AG09309 (cell line): ENCODE measurements at places on chromosomes 16 and 17.
A peak's percentile ranks its signal among the peaks of the same experiment; 100 is the strongest.

DNA sequence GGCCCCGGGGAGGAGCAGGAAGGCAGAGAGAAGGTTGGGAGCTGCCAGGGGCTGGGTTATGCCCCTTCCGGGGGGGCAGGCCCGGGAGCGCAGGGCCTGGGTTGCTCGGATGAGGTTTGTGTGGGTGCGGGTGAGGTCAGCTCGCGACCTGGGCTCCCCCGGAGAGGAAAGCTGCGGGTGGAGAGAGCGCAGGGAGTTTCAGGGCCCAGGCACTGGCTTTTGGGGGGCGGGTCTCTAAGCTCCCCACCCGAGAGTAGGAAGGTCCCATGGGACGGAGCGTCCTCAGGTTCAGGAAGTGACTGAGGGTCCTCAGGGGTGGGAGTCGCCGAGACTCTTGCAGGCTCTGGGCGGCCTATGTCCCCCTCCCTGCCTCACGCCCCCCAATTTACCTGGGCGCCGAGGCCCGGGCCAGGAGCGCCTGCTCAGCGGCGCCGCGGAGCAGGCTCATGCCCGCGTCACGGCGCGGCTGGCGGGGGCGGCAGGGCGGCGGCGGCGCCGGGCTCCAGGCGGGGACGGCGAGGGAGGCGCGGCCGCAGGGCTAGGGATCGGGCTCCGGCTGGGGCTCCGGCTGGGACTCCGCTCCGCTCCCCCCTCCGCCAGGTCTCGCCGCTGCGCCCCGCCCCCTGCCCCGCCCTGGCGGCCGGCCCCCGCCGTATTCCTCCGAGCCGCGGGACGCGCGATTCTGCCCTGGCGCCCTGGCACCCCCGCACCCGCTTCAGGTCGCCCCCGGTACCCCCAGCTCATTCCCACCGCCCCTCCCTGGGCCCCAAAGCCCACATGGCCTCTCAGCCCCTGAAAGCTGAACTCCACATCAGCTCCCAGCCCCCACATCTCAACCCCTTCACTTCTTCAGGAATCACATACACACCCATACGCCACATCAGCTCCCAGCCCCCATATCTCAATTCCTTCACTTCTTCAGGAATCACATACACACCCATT lies at the start of gene DOK4:
Gene DOK4 (minus strand): TSS at position 578 of the 942 bp plus-strand sequence. CDS start 6,986 bp downstream, outside the sequence.
- no peak for DNase-seq

- DNase-seq = no peak
These were observed 3.5 kb downstream of the CTRB1 start for GRCh38 chr16:75222271-75222783.

DNA sequence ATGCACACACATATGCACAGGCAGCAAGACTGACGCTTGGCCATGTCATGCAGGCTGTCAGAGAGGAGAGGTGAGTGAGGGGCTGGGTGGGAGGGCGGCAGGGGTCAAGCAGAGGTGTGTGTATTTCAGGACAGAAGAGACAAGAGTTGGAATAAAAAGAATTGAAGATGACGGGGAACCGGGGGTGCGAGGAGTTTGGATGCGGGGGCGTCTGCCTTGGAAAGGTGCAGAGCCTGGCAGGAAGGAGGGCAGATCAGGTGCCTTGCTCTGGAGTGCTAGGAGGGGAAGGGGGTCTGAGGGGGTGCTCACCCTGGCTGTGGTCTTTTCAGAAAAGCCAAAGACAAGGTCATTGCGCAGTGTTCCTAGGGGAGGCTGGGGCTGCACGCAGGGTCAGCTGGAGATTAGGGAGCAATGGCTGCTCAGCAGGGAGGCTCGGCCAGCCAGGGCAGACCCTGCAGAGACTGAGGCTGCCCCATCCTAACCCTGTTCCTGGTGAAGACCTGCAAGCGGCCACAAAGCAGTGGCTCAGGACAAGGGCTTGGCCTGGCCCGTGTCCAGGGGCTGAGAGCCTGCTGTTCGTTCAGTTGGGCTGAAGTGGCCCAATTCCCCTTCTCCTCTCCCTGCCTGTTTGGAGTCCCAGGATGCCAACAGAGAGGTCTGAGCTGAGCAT lies 23.7 kb upstream of the CBX4 start:
- DNase-seq = no peak

DNA sequence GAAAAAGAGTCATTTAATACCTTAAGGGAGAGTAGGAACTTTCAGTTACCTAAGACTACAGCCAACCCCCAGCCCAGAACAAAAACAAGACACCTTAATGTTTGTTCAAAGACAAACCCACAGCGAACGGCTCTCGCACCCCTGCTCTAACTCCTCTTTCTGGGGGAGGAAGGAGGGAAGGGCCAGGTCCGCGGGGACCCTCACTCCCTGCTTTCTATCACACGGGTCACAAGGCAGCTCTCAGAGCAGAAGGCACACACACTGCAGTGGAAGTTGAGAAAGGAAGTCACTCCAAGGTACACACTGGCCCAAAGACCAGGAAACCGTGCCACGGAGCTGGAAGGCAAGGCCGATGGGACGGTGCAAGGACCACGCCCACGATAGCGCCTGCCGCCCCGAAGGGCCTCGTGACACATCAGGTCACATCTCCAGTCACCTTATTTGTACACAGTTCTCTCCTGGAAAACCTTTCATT lies 10.0 kb downstream of the LITAFD start:
- no peak for DNase-seq

DNA sequence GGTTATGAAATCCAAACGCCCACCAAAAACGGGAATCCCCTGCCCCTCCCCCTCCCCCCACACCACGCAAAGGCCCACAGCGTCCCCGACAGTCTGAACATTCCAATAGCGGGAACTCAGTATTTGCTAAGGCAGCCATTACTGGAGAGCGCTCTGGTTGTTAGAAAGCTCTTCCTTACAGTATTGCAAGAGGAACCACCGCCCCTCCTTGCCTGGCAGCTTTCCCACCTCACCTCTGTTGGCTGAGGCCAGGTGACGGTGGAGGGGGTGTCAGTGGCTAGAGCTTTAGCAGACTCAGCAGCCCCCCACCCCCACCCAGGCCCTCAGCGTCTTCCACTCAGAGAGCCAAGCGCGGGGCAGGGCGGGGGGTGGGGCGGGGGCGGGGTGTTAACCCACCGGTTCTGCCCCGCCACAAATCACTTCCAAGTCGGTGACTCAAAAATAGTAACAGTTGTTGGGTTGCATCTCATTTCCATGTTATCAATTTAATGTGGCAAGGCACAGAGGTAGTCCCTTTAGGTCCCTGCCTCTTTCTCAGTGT lies 2.2 kb upstream of the PLEKHH3 start:
- DNase-seq = no peak

- DNase-seq = no peak
These were observed 9.8 kb downstream of the SLFN5 start for GRCh38 chr17:35252651-35253050.

DNA sequence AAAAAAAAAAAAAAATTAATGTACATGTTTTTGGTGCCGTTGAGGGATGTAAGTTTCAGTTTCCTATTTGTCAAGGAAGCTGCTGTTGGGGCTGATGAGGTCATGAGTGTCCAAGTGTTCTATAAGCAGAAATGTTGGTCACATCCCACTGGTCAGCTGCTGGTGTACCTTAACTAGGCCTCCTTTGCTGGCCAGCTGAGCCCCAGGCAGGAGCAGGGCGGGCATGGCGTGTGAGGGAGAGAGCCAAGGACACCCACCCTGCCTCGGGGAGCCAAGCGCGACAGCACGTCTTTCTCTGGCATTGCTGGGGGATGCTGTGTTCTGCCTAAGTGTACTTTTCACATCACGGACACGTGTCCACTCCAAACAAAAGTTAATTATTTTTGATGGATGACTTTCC lies 108.1 kb upstream of the CDC42EP4 start:
- no peak for DNase-seq

- peak; percentile 52 for DNase-seq
These were observed at the start of gene RAB34 for GRCh38 chr17:28717578-28718332. Gene RAB34, minus strand, starts transcription at chr17:28717868. Its CDS starts 602 bp downstream, at chr17:28717266.

DNA sequence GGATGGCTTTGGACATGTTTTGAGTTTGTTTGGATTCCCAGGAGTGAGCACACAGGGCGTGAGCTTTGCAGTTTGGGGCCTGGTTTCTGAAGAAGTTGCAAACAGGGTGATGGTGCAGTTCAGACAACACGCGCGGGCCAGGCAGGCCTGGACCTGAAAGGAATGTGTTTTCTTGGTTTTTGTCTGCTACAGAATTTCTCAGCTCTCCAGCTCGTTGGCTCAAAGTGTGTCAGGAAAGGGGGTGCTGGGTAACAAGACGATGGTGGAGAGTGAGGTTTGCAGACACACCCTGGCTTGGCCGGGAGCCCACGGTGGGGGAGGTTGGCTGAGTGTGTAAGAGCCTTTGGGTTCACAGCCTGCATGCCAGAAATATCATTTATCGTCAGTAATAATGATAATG lies 82.3 kb downstream of the CMIP start:
- no peak for DNase-seq

DNA sequence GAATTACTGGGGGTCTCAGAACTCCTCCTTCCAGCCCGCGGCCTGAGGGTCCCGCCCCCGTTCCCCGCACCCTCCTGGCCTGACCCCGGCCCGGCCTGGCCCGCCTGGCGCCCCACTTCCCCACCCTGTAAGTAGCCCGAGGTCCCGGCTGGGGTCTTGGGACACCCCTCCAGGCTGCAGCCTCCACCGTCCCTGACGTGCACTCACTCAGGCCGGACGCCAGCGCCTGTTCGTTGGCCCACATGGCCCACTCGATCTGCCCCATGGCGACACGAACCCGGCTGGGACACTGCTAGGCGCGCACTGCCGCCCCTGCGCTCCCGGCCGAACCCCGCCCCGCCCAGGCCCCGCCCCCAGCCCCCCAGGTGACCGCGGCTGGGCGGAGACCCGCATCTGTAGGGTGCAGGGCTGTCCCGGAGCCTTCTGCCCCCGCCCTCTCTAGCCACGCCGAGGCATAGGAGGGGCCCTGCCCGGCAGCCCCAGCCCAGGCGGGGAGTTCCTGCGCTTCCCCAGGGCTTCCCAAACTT lies at the start of gene CYBA:
Gene CYBA (minus strand): TSS at position 305 of the 527 bp plus-strand sequence. CDS start 40 bp downstream, at position 265.
- DNase-seq = no peak

GRCh38 chr16:369866-370436 lies 387 bp downstream of the MRPL28 start:
- no peak for DNase-seq

- no peak for DNase-seq
These were observed 11.4 kb downstream of the MYL4 start for GRCh38 chr17:47220531-47220999.

DNA sequence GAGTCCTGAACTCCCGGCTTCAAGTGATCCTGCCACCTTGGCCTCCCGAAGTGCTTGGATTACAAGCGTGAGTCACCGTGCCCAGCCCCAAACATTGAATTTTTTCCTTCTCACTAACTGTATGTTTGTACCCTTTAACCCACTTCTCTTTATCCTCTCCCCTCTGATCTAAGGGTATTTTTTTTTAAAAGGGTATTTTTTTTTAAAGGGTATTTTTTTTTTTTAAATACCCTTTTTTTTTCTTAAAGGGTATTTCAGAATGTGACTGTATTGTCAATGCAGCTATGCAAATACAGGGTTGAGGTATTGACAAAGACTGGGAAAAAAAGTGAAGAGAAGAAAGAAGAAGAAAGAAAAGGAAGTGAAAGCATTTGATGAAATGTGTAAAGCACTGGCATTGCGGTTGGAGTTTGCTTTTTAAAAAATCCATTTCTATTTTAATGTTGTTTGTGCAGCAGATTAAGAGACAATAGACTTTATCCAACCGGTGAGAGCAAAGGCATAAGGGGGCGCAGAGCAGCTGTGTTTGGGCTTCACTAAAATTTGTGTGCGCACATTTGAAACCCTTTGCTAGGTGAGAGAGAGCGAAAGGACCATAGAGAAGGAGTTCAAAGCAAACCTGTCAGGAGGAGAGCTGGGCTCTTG lies 42.4 kb downstream of the SYT17 start:
- no peak for DNase-seq

GRCh38 chr17:14451729-14452191 lies 150.9 kb downstream of the HS3ST3B1 start:
- no peak for DNase-seq

- DNase-seq = no peak
These were observed 82.1 kb upstream of the ELAC2 start for GRCh38 chr17:13099926-13100325.

GRCh38 chr16:73125850-73126524 lies 78.1 kb upstream of the ZFHX3 start:
- no peak for DNase-seq

- DNase-seq = no peak
These were observed at the start of gene HYDIN for GRCh38 chr16:71230122-71230845. Gene HYDIN, minus strand, starts transcription at chr16:71230722. Its CDS starts 43,827 bp downstream, at chr16:71186895.

GRCh38 chr16:425082-425718 lies at the start of gene RAB11FIP3:
Gene RAB11FIP3, plus strand, starts transcription at chr16:425649. Its CDS starts 358 bp downstream, at chr16:426007.
- DNase-seq = no peak

- no peak for DNase-seq
These were observed 17.0 kb downstream of the CEP295NL start for GRCh38 chr17:78885956-78886355.
